Cardiac fibroblast (primary cell): ENCODE measurements at places on chromosomes 2 and 18.

DNA sequence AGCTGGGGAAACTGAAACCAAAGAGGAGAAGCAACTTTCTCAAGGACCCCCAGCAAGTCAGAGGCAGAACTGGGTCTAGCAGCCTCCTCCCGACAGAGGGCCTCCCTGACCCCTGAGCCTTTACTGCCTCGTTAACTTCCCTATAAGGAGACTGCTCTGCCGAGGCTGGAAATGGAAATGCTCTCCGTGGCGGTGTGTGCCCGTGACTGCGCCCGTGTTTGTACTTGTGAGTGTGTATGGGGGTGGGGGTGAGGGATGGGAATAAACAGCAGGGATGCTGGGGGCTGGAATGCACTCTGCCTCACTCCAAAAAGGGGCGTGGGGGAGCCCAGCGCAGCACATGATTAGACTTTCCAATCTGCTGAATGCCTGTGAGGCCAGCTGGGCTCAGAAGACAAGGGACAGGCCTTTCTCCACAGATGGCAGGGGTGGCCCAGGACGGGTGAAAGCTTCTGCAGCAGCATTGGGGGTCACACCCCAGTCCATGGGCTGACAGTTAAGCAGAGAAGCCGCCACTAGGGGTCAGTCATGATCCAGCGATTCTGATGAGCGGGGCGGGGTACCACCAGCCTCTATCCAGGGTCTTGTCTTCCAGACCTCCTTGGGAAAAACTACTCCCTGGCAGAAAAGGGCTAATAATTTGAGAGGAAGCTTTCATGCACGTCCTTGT lies 26.8 kb downstream of the MPHOSPH10 start:
- peak; percentile 42 for DNase-seq

- no peak for DNase-seq
These were observed 485.4 kb upstream of the SLC8A1 start for GRCh38 chr2:40937284-40937683.

- DNase-seq: no peak
These were observed 482.7 kb downstream of the RIT2 start for GRCh38 chr18:42632801-42633200.

DNA sequence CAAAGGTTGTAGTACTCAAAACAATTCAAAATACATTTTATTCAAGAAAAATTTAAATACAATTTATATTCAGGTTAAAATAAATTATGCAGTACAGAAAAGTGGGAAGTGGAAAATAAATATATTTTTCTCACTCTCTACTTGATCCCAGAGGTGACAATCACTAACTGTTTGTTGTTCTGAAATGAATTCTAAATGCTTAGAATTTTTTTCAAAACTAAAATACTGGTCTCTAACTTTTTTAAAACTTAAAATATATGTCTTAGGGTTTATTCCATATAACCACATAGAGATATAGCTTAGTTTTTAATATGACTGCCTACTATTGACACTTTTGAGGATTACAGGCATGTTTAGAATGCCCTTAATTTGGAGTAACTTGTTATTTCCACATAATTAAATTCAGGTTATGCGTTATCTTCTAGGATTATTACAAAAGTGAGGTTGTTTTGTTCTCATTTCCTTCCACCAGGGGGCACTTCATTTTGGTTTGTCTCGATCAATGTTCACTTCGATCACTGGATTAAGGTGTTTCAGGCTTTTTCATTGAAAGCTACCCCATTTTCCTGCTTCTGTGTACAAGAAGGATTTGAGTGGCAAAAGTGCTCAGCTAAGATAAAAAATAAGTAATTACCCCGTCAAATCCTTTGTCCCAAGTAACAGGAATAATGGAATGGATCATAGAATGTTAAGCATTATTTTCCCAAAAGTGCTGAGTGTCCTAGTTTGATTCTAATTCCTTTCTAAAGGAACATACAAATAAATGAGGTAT lies 27.1 kb upstream of the TFPI start:
- DNase-seq: peak; percentile 63

GRCh38 chr2:200658278-200658864 lies 72.6 kb downstream of the AOX1 start:
- no peak for DNase-seq
